ENCODE measurements at places on chromosomes 12 and 14.
A peak's percentile ranks its signal among the peaks of the same experiment; 100 is the strongest.

- DNase-seq: no peak
Measured at GRCh38 chr12:108787539-108787938, 56.2 kb upstream of the CORO1C start.

- no peak for DNase-seq
Measured at GRCh38 chr12:11136075-11136474, 1.6 kb upstream of the TAS2R30 start.

- no peak for DNase-seq
Measured at GRCh38 chr12:128818065-128819022, 5.4 kb downstream of the SLC15A4 start.

DNA sequence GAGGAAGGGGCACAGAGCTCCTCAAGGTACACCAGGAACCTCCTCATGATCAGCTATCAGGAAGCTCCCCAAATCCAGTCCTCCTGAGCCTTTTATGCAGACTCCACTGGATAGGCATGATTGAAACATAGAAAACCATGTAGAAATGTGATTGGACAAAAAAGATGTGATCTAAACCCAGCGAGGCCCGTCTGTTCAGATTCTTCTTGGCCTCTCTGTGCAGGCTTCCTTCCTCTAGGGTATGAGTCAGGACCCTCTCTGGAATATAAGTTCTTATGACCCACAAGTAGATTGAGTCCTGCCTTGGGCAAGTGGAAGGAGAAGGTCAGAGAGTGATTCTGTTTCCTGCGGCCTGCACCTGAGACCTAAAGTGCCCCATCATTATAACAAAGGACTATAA is 166.3 kb downstream of the PHLDA1 start:
- DNase-seq: no peak

DNA sequence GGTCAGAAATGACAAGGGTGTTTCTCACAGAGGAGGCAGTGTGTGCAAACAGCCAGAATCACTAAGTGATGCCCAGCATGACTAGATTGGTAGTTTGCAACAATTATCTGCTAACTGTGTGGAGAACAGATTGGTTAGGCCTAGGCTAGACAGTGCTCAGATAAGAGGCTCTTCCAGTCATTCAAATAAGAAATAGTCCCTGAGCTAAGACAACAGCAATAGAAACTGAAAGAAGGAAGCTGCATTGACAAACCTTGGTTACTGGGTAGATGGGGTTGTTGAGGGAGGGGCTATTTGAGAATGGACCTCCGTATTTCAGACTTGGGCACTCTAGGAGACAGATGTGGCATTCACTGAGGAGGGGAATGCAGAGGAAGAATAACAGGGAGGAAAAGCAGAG is 255.0 kb upstream of the NPAS3 start:
- no peak for DNase-seq

GRCh38 chr14:26344596-26344995 is 253.2 kb downstream of the NOVA1 start:
- DNase-seq: no peak

DNA sequence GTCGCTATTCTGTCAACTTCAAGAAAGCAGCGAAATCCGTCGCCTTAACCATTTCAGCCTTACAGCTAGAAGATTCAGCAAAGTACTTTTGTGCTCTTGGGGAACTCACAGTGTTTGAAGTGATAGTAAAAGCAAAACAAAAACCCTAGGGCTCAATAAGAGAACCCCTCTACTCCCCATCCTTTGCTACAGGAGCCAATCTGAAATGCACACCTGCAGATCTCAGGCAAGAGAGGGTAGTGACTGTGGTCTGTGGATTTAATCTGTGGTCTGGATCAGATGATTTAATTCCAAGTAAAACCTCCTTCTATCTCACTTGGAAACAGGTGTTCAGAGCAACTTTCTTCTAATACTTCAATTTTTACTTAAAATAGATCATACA is 422.9 kb upstream of the OR4E1 start:
- no peak for DNase-seq

DNA sequence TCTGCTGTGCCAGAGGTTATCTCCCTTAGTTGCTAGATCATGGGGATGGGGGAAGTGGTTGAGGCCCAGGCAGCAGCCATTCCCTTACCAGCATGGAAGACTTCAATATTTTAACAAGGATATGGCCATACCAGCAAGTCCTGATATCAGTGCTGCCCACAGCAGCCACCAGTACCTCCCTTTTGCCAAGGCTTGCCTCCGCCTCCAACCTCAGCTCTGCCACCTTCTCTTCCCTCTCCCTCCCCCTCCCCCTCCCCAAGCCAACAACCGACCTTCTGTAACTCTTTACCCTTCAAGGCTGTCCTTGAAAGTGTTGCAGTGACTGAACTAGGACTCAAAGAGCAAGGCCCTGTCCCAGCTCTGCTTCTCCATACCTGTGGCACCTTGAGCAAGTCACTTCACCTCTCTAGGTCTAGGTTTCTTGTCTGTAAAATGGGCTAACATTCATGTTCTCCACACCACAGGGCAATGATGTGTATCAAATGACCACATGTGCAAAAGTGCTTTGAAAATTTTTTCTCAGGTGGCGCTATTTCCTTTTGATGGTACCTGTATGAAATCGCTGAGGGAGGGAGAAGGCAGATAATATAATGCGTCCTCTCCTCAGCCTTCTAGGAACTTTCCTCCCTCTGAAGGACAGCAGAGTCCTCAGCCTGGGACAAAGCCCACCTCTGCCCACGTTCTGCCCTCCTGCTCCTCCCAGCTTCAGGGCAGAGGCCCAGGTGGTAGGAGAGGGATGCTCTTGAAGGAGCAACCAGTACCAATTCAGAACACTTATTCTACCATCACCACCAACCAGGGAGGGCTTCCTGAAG is 14.7 kb downstream of the PLEKHG6 start:
- DNase-seq: no peak

GRCh38 chr12:108048686-108049085 is 80.4 kb upstream of the WSCD2 start:
- no peak for DNase-seq

DNA sequence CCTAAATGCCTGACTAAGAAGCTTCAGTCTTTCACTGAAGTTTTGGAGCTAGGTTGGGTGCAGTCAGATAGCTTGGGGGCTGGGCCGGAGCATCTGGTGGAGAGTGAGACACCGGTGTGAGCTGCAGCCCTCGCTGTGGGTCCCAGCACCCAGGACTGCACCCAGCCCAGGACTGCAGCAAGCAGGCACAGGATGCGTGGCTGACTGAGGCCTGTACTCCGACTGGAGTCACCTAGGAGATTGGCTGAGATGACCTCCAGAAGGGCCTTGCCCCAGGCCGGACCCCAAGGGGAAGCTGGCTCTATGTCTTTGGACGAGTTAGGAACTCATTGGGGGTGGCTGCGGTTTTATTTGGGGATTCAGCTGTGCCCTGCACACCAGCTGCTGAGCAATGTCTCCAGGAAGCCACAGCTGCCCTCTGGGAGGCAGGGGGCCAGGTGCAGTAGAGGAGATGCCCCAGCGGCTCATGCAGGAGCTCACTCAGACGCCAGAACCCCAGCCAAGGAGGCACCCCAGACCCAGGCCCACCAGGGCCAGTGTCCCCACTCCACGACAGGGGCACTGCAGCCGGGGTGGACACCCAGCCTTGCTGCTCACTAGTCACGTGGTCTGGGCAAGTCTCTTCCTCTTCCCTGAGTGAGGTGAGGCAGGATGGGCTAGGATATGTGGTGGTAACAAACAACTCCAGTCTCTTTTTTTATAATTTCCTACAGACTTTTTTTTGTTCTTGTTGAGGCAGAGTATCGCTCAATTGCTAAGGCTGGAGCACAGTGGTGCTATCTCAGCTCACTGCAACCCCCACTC is 31.8 kb upstream of the RCOR1 start:
- DNase-seq: no peak

DNA sequence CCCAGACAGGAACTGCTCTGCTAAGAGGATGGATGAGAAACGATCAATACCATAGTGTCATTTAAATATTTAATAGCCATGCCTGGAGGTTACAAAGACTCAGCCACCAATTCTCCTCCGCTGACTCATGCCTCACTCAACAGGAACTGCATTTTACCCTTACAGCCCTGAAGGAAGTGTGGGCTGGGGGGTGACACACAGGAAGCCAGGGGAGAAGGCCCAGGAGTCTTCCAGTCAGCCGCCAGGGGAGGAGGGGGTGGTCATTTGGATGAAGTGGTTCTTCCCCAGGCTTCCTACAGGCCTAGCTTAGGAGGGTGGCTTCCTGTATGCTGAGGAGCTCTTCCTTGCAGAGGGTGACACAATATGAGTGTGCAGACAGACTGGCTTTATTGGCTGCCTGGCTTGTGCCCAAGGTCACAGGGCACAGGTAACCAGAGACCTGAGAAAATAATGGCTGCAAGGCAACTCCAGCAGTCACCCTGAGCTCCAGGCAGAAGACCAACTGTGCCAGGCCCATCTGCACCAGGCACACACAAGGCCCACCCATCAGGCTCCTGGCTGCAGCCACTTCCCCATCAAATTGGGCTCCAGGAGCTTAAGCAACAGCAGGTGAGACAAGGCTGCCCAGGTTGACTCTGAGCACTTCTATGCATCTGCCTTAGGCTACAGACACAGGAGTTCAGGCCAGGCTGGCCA is 30.6 kb upstream of the RPLP0 start:
- peak; percentile 90 for DNase-seq

DNA sequence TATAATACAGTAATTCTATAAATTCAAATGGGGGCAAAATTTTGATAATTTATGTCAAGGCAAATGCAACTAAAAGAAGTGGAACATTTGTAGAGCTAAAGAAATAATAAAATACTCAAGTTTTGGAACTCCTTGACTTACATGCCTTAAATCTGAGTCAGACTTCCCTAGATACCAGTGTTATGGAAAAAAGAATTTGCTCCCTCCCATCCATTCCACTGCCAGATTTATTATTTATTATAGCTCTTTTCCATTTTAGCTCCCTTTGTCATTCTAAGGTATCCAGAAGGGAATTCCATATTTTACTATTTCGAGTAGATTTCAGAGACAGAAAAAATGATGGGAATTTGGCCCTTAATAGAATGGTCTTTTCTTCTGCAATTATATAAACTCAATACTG is 44.0 kb downstream of the RHOJ start:
- DNase-seq: no peak

All from activated effector memory CD4-positive, alpha-beta T cell treated with anti-CD3 and anti-CD28 coated beads, Interleukin-2, amount 50 U/mL, for 16 hours (primary cell).